SK-N-MC (cell line): ENCODE measurements at places on chromosomes 12 and 14.

GRCh38 chr12:69163681-69164362 is 75.5 kb upstream of the CPSF6 start:
- DNase-seq, result no peak

- no peak for DNase-seq
Measured at GRCh38 chr14:80212023-80212397, 706 bp upstream of the DIO2 start.

GRCh38 chr12:127720334-127720733 is 546.6 kb upstream of the TMEM132C start:
- no peak for DNase-seq

DNA sequence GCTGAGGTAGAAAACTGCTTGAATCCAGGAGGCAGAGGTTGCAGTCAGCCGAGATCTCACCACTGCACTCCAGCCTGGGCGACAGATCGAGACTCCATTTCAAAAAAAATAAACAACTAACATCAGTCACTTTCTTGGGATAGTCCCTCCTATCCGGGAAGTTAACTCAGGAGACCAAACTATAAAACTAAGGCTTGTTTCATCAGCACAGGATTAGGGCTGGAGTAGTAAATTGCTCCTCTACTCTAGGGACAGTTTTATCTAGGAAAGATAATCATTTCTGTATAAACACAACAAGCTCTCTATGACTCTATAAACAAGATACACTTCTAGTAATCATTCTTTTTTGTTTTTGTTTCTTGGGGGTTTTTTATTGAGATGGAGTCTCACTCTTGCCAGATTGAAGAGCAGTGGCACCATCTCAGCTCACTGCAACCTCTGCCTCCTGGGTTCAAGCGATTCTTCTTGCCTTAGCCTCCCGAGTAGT is 11.7 kb downstream of the RPS26 start:
- no peak for DNase-seq
